Prostate gland (tissue), 2 donors: ENCODE measurements at places on chromosomes 12 and 14.

- no peak for DNase-seq
Measured at GRCh38 chr12:41504976-41505375, 316.9 kb downstream of the PDZRN4 start.

- DNase-seq = no peak
Measured at GRCh38 chr12:132754160-132754932, 7.3 kb downstream of the ANKLE2 start.

DNA sequence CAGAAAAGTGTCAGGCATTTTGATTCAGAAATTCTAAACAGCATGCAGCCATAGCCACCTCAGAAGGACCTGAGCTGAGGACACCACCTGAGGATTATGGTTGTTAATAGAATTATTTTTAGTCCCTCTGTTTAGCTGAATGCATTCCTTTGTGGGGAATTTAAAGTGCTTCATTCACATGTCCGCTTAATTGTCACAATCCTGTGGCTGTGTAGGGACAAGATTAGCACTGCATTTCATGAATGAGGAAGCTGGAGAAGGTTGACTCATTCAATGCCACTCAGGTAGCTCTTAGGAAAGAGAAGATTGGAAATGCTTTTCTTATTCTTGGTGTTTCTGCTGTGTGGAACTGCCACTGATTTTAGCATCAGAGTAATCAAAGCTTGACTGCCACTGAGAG, 42.0 kb upstream of the KRR1 start:
- no peak for DNase-seq

- DNase-seq = no peak
Measured at GRCh38 chr14:103684871-103685270, 30.4 kb downstream of the XRCC3 start.

DNA sequence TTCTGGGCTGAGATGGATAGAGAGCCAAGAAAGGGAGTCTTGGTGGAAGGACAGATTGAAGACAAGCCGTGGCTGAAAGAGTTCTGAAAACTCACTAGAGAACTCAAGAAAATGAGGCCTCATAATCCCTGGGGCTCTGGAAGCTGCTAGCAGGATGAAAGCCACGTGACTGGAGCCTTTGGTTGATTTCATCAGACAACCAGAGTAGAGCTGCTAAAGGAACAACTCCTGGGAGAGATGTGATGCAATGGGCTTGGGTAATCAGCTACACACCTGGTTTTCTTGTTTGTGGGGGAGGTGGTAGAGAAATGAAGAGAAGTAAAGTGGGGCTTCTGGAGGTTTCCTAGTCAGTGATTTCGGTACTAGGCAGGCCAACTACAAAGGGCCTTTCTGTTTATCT, 13.4 kb downstream of the CSRNP2 start:
- DNase-seq = no peak

DNA sequence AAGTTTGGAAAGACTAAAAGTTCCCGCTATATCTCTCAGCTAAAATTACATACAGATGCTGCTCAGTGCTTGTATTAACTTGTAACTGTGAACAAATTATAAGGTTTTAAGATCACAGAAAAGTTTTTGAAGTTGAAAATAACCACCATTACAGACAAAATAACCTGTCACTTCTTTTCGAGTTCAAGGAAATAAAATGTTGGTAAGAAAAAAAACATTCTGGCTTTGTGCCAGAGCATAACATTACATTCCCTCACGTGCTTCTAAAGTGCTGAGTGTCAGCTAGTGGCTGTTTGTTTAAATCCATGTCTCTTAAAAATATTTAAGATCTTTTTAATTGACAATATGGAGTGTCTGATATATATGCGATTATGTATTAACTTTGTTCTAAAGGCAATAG, 27.2 kb upstream of the ADAMTS20 start:
- DNase-seq = no peak
